Ammon's horn (tissue), 1 donor: ENCODE measurements at places on chromosomes 3 and 15.
A peak's percentile ranks its signal among the peaks of the same experiment; 100 is the strongest.

- DNase-seq: no peak
Measured at GRCh38 chr15:62894322-62895085, 148.0 kb upstream of the TPM1 start.

GRCh38 chr3:14127516-14128161 lies 2.8 kb downstream of the TMEM43 start:
- no peak for DNase-seq

- peak; percentile 75 for DNase-seq
Measured at GRCh38 chr15:25508369-25509002, 69.7 kb upstream of the UBE3A start.

- no peak for DNase-seq
Measured at GRCh38 chr3:72012363-72012762, 227.4 kb upstream of the PROK2 start.

GRCh38 chr3:132709761-132710160 lies 12.4 kb downstream of the NPHP3 start:
- no peak for DNase-seq

GRCh38 chr3:143245692-143246091 lies 126.1 kb downstream of the CHST2 start:
- DNase-seq: no peak

DNA sequence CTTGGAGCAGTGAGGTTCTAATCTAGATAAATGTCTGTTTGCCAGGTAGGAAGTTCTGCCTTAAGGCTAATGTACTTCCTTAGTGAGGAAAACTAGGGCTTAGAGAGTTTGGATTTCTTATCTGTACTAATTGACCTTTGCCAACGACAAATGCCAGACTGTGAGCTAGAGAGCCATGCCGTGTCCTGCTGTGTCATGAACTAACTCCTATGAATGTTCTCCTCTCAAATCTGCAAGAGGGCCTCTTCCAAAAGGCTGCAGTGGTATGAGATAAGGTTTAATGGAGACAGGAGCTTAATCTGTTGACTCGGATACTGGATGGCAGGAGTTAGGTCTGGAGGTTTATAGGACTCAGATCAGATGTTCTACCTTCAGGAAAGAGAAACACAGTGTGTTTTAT lies 524.9 kb downstream of the NTRK3 start:
- DNase-seq: no peak

GRCh38 chr15:61318301-61318700 lies 89.2 kb upstream of the RORA start:
- no peak for DNase-seq

- no peak for DNase-seq
Measured at GRCh38 chr3:3586336-3586735, 212.9 kb upstream of the LRRN1 start.

DNA sequence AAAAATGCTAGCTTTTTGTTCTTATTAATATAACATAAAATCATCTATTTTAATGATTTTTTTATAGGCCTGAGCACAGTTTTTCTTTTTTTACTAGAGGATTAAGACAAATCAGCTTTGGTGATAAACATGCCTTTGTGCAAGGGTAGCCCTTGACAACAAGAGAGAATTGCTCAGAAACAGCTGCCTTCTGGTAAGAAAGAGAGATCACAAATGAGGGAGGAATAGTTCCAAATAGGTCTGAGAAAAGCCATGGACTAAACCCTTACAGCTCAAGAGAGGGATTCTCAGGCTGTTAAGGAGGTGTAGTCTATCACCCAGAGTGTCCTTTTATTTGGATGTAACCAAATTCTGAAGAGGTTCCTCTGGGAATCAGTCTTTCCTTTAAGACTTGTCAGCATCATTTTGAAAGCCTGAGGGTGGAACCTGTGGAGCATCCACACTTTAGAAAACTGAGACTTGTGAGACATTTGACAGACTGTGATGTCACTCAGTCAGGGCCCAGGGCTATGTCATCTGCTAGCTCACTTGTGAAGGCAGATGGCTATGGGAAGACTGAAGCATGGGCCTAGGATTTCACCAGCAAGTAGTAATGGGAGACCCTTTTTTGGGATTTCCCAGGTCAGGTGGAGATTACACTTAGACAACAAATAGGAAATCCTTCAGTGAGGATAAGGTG lies 102.9 kb upstream of the KCNAB1 start:
- peak; percentile 22 for DNase-seq
